ENCODE measurements at places on chromosomes 16 and 17.

GRCh38 chr16:31695667-31696066 is 168.0 kb downstream of the AHSP start:
- no peak for DNase-seq

DNA sequence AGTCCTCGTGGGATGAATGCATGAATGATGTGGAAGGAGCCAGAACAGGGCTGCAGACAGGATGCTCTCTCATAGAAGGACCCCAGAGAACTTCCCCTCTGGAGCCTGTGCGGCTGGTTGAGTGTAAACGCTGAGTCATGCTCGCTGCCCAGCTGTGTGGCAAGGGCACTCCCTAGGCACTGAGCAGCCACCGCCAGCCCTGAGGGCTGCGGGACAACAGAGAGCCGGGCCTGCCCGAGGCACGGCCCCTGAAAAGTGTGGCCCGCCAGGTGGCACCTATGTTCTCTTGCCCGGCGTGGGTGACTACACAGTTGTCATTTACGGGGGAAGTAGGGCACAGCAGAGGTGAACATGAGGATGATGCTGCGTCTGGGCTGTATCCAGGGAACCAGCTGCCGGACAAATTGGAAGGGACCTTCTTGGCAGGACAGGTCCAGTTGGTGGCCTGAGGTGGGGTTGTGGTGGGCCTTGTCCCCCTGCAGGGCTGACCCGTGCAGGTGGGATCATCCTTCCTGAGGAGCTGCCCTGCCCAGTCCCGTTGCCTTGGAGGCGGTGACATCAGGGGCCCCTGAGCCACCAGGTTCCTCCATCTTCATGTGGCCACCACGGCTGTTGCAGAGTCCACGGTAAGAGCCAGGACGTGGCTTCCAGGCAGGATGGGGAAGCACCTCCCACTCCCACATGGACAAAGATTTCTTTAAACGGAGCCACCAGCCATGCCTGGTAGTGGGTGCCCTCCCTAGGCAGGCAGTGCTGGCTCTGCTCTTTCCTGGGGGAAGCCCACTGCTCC is 94.8 kb upstream of the CBX4 start:
- DNase-seq: no peak

- DNase-seq: no peak
Observed at GRCh38 chr16:78749745-78750268, 650.4 kb downstream of the WWOX start.

DNA sequence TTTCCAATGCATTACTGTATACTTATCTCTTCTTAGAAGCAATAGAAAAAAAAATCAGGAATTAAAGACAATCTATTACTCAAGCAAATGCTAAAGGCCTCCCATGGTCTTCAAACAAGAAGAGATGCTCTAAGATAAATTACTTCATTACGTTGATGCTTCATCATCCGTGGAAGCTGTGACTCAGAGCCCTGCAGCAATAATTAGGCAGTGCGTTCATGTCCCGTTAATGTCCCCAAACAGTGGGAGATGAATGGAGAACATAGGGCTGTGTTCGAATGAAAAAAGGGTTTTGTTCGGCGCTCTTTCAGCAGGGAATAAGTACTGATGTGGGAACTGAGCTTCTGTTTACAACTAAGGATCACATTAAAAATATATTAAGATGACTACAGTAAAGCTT is 15.9 kb upstream of the PDXDC1 start:
- DNase-seq: no peak

- DNase-seq: no peak
Observed at GRCh38 chr16:88289561-88289960, 93.2 kb upstream of the ZNF469 start.

- no peak for DNase-seq
Observed at GRCh38 chr17:16406742-16407674, 8.4 kb upstream of the TRPV2 start.

- no peak for DNase-seq
Observed at GRCh38 chr16:28910086-28911031, 14.7 kb downstream of the RABEP2 start.

GRCh38 chr16:15398618-15399316 is 3.2 kb downstream of the MPV17L start:
- DNase-seq: no peak

DNA sequence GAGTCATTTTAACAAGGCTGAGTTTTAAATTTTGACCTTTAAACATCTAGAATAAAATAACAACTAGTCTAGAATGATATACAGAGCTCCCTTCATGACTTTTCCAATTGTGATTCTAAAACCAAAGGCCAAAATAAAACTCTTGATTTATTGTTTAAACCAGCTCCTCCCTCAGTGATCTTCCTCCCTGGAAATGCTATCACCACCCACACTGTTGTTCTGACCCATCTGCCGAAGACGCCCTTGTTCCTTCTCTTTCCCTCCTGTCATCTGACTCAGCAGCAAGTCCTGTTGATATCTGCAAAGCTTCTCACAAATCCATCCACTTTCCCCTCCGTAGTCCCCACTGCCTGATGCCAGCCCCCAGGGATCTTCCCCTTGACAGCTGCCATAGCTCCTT is 231.6 kb upstream of the DYNLRB2 start:
- no peak for DNase-seq

DNA sequence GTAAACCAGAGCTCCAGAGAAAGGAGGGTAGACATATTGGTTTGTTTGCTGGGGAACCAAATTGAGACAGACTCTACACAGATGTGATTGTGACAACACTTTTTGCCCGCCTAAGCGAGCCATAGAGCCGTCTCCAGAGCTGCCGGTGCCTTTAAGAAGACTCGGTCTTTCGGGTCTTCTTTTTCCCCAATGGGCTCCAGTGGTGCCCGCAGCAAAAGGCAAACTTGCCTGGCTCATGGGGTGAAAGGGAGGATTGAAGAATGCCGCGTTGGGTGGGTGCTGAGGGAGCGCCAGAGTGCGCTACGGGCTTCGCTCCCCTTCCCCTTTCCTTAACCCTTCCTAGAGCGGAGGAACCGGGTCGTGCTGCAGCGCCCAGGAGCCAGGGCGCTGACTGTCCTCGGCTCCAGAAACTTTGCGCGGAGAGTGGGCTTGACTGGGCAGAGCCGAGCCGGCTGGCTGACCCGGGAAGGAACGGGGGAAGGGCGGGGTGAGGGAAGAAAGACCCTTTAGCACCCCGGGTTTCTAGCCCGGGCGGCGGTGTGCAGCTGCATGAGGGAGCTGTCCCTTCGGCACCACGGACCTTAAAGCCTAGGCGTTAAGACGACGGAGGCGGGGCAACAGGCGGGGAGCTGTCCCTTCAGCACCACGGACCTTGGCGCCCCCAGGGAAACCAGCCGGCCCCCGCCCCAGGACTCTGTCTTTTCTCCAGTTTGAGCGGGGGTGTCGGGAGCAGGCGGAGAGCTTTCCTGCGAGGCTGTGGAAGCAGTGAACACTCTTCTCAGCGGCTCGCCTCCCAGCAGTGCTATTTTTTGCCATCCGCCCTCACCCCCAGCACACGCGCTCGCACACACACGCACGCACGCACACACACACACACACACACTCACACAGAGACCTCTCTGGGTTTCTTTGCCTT is at the start of gene CACNG3:
Gene CACNG3, plus strand, starts transcription at position 880 of the 916 bp plus-strand sequence. CDS start 420 bp downstream, outside the sequence.
- no peak for DNase-seq

GRCh38 chr17:29661213-29661612 is 38.5 kb upstream of the CORO6 start:
- DNase-seq: no peak

- no peak for DNase-seq
Observed at GRCh38 chr17:16915752-16916556, 56.0 kb downstream of the TNFRSF13B start.

DNA sequence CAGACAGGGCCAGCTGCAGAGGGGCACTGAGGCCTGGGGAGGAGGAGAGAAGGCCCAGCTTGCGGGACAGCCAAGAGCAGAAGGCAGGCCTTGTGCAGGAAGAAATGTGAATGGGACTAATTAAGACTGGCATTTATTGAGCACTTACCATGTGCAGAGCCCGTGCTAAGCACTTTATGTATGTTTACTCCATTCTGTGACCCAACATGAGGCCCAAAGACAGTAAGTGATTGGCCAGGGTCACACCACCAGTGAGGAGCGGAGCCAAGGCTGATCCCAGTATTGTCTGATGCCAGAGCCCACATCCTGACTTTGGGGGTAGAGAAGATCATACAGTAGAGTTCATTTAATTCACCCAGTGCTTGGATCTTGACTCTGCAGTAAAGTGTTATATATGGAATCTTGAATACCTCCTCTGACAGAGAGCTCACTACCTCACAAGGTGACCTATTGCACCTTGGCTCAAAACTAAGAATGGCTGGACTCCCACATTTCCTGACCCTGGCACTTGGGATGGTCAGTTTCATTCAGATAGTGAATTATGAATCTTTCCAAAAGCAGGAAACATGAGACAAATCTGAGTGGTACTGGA is 13.6 kb downstream of the KATNB1 start:
- DNase-seq: no peak

- DNase-seq: no peak
Observed at GRCh38 chr17:51706093-51706492, 445.7 kb downstream of the UTP18 start.

DNA sequence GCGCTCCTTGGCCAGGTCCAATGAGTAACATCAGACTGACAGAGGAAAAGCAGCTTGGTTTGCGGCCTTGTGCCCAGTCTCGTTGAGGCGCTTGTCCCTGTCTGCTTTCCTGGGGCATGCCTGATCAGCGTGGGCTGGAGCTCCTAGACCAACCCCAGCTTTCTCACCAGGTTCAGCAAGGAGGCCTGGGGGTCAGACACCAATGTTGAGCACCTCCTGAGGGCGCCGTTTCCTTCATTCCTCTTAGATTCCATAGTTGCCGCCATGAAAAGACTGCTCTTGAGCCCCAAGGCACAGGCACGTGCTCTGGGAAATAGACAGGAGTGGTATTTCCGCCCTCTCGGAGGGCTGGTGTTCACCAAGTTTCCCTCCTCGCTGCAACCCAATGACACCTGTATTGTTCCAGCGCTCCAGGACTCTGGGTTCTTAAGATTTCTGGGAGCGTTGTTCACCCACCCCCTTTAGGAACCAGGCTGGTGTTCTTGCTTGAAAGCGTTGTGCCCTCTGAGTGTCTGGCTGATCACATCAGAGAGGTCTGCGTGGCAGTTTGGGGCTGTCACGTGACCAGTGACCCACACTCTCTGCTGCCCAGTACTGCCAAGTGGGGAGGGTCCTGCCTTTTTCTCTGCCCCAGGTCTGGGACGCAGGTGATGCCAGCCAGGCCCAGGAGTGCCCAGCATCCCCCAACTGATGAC is 18.0 kb downstream of the KCTD2 start:
- DNase-seq: no peak

DNA sequence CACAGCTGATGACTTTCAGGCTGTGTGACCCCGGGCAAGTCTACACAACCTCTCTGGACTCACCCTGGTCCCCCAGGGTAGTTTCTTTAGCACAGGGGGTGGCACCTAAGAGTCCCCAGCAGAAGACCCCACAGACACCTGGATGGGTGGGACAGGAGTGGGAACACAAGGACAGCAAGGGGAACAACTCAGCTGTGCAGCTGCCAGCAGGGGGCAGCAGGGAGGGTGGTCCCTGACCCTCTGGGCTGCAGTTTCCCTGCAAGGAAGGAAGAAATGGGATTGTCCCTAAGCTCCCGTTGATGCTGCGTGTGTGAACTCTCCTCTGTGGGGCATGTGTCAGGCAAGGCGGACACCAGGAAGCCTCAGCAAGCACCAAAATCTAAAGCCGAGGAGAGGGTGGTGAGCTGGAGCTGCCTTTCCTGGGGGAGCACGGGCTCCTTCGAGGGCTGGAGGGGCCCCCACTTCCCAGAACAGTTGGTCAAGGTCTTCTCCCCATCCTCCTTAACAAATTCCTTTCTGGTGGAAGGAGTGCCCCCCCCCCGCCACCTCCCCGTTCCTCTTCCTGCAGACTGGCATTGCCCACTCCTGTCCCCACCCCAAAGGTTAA is 24.1 kb upstream of the CDH5 start:
- DNase-seq: no peak

DNA sequence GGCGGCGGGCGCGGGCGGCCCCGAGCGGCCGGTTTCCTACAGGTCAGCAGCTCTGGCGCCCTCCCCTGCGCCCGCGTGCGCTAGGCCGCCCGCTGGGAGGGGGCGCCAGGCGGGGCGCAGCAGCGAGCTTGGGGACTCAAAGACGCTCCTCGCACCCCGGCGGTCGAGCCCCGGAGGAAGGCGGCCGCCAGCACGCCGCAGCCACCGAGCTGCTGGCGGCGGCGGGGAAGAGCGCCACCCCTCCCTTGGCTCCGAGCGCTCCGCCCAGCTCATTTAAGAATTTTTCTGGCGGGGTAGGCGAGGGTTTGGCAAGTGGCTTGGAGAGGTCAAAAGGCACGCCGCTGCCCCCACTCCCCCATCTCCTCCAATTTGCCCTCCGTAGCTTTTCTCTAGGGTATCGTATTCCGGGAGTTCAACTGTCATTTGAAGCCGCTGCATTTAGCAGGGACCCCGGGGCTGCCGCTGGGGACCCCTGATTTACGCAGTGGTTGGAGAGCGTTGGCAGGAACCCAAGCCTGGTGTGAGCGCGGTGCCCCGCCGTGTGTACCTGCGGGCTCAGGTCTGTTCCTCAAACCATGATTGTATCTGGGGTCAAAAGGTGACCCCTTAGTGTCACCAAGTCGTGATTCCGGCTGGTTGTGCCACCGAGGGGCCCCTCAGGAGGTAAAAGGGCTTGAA is 59.5 kb upstream of the GSE1 start:
- DNase-seq: no peak

DNA sequence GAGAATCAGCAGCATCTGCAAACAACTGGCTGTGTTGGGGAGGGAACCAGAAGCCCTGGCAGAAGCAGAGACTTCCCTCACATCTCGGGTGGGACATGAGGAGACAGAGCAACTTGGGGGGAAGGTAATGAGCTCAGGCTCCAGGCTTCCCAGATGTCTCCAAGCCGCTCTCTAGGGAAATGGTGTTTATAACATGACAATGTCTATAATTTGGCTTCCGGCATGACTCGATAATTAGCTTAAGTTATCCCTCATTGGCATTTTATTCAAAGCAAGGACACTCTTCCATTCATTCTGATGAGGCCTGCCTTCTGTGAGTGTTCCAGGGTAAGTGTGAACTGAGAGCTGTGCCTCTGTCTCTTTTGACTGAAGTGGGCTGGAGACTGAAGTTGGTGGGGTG is 14.7 kb upstream of the MLLT6 start:
- no peak for DNase-seq

DNA sequence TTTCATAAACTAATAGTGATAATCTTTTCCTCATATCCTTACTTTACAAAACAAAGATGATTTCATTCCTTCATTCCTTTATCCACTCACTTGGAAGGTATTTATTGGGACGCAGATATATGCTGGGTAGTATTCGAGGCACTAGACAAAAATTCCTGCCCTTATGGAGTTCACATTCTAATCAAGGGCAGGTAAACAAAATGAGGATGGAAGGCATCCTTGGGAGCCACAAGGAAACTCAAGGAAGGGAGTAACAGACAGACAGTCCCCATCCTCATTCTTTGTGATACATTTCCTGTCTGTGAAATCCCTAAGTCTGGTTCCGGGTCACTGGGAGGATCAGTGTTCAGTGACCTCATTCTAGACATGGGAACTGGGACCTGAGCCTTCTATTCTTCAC is 45.2 kb downstream of the SLC6A2 start:
- no peak for DNase-seq

Measured in cerebellar nuclear complex (tissue), 1 donor.